ENCODE measurements at places on chromosomes 7 and 10.
A peak's percentile ranks its signal among the peaks of the same experiment; 100 is the strongest.

GRCh38 chr10:12980713-12981306 is 20.7 kb downstream of the CCDC3 start:
- no peak for DNase-seq

GRCh38 chr10:63462442-63462841 is 3.3 kb downstream of the JMJD1C start:
- DNase-seq = no peak

- no peak for DNase-seq
These were observed 16.5 kb upstream of the PRKAG2 start for GRCh38 chr7:151893405-151893923.

DNA sequence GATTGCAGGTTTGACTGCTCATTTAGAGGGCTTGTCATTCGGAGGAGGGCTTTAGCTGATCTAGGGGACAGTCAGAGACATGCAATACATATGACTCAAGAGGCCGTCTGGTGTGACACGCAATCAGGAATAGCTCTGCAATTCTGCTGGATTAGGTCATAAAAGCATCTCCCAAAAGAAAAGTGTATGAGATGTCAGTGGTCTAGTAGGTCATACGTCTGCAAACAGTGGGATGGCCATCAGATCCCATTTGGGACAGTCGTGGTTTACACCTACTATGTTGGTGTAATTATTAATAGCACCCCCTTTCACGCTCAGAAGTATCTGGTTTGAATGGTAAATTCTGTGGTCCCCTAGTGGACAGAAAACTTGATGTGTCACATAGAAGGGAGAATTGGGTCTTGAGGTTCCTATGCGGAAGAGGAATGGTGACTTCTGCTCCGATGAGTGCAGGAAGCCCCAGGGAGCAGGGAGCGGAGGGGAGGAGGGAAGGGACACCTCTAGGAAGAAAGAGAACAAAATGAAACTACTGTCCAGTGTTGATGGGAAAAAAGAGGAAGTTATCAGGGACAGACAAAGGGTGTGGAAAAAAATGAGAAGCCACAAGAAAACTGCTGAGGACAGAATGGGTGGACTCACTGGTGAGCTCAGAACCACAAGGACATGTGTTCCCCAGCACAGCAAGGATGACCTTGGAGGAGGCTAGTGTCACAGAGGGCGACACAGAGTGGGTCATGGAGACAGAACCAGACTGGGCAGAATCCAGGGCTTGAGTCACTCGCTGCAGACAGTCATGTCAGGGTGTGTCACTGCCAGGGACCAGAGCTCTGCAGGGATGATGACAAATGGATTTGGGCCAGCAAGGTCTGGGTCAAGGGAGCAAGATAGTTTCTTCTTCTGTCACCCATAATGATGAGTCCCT is 59.9 kb downstream of the MAP3K8 start:
- DNase-seq = no peak

DNA sequence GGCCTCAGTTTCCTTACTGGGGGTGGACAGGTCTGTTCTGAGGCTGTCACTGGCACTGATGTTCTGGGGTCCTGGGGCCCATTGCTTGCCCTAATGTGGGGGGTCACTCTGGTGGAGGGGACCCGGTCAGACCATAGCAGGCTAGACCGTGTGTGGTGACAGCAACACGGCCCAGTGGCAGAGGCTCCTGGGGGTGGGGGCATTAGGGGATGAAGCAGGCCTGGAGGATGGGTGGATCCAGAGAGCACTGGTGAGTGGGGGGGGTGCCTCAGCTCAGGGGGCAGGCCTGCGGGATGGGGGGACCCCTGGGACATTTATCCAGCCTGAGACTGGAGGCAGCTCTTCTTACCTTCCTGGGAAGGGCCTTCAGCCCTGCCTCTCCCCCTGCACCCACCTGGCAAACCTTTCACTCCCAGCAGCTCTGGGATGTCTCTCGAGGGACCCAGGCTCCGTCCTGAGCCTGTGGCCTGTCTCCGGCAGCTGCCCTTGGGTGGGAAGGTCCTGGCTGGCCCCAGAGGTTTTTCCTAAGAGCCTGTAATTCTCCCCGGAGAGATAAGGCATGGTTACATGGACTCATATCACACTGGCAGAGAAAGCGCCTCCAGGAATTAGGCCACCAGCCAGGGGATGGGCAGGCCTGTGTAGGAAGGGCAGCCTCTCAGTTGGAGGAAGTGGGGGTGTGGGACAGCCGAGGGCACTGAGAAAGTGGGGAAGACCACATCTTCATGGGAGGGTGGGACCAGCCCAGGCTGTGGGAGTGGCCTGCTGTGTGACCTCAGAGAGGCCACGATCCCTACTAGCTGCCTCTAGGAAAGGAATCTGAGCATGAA is 147.7 kb downstream of the UBE2H start:
- DNase-seq = no peak

- DNase-seq = no peak
These were observed 87.1 kb downstream of the SRI start for GRCh38 chr7:88132725-88133124.

DNA sequence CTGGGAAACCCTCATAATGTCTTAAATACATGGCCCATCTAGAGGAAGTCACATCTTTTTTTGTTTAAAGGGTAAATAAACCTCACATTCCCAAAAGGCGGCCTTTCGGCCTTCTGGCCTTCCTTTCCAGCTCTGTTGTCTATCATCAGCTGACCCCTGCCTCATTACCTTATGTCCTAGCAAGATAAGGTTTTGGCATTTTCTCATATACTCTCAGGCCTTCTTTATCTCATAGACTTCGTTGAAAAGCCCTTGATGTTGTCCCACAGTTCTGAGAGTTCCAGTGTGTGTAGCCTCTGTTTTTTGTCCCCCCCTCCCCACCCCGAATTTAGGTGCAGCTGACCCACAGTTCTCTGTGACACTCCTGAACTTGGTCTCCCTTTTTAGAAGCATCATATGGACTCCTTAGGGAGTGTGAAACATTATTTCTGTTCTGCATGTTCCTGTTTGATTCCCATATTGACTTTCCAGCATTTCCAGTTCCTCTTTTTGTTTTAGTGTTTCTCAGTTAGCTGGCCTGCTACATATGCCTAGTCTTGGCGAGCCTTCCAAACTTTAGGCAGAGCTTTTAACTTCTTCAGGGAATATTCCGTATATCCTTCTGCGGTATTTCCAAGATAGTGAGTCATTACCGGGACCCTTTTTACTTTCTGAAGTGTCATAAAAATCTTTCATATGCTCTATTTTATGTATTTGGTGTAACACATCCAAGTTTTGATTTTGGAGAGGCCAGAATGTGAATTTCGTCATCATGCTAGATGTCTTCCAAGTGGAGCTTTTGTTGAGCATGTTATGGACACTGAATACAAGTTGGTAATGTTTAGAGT is 138.5 kb downstream of the LRRC4 start:
- no peak for DNase-seq

GRCh38 chr7:152677808-152678670 is 2.1 kb upstream of the XRCC2 start:
- no peak for DNase-seq

GRCh38 chr7:150891740-150892139 is 39.4 kb downstream of the AOC1 start:
- DNase-seq = no peak

- peak; percentile 37 for DNase-seq
These were observed 2.0 kb upstream of the KIF11 start for GRCh38 chr10:92590623-92591549.

- peak; percentile 31 for DNase-seq
These were observed 177.6 kb upstream of the NAMPT start for GRCh38 chr7:106462365-106462859.

DNA sequence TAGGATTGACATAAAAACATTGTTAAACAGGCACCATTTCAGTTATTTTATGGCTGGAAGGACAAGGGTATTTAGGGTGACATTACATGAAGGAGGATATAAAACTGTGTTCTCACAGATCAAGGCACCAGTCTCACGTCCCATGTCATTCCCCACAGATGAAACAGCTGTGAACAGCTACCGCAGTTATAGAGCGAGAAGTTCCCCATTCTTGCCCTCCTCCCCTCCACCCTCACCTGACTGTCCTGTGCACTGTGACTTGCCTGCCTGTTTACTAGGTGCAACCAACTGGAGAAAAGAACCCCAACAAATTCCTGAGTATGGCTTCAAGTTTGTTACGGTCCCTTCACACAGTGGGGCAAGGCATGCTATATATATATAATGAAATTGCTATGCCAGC is 141.6 kb downstream of the SND1 start:
- no peak for DNase-seq

DNA sequence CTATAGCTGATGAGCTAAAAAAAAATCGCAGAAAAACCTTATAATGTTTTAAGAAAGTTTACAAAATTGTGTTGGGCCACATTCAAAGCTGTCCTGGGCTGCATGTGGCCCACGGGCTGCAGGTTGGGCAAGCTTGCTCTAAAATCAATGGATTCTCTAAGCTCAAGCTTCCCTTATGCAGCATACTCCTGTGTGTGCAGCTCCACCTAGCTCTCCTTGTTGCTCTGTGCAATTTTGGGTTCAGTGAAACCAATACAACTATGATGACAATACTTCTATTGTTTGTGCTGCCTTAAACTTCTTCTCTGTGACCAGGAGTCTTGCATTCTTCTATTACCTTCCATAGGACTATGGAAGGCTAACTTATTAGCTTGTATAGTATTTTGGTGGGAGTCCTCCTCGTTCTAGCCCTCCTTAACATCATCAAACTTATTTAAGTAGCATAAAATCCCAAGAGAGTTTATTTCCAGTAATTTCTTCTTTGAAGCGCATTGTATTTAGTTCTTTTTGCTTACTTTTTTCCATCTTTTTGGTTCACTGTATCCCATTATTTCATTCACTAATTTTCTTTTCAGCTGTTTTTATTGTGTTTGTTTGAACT is 170.9 kb upstream of the SMIM30 start:
- DNase-seq = peak; percentile 44

- no peak for DNase-seq
These were observed 1.3 kb upstream of the RET start for GRCh38 chr10:43075612-43076003.

- no peak for DNase-seq
These were observed 133.2 kb downstream of the CAMK1D start for GRCh38 chr10:12482587-12482986.

GRCh38 chr10:17029581-17030271 is 99.9 kb downstream of the CUBN start:
- no peak for DNase-seq

GRCh38 chr7:111262293-111263116 is 171.6 kb downstream of the LRRN3 start:
- no peak for DNase-seq

- DNase-seq = no peak
These were observed 1025.0 kb upstream of the CELF2 start for GRCh38 chr10:9992661-9993060.

- DNase-seq = no peak
These were observed 11.1 kb downstream of the RALA start for GRCh38 chr7:39634478-39634805.

- peak; percentile 72 for DNase-seq
These were observed 20.0 kb upstream of the CRYGN start for GRCh38 chr7:151459726-151460473.

DNA sequence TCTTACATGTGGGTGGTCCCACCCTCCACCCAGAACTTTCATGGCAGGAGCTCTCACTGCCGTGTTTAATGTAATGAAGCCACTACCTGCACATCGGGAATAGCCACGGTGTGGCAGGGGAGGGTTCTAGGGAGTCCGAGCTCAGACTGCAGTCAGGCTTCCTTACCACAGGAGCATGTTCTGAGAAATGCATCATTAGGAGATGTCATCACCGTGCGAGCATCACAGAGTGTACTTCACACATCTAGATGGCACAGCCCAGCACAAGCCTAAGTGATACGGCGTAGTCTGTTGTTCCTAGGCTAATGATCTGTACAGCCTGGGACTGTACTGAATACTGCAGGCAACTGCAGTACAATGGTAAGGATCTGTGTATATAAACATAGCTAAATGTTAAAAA is 153.0 kb upstream of the LANCL2 start:
- DNase-seq = no peak

DNA sequence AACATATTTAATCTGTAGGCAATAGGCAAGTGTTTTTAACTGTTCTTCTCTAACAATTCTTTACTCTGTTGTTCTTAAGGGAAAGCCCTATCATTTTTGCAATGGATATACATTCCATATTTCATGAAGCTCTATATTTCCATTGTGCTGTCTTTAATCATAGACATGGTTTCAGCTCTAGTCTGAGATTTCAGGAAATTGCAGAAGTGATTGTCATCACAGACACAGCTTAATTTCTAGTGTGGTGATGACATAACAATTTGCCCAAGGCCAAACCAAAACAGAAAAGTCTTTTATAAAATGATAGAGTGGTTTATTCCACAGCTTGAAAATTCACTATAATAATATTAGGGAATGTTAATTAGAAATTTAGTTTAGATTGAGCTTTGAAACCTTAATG is 494.1 kb upstream of the SEMA3A start:
- DNase-seq = no peak

DNA sequence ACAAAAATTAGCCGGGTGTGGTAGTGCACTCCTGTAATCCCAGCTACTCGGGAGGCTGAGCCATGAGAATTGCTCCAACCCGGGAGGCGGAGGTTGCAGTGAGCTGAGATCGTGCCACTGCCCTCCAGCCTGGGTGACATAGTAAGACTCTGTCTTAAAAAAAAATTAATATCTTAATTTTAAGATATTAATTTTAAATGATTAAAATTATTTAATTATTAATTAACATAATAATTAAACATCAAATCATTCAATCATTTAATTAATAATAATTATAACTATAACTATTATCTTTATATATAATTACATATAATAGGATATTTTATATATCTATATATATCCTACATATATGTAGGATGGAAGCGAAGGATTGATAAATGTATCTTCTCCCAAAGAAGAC is 1.8 kb upstream of the HK1 start:
- DNase-seq = no peak

DNA sequence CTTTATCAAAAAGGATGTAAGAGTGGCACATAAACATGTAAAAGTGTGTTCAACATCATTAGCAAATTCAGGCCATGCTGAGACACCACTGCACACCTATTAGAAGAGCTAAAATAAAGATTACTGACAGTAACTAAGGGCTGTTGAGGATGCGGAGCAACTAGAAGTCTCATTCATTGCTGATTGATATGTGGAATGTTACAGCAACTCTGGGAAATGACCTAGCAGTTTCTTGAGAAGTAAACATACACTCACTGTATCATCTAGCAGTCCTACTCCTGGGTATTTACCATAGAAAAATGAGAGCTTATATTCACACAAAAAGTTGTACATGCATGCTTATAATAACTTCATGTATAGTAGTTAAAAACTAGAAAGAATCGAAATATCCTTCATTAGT is 77.3 kb downstream of the CCSER2 start:
- DNase-seq = no peak

- DNase-seq = no peak
These were observed 494 bp downstream of the VSIR start for GRCh38 chr10:71772832-71773220.

DNA sequence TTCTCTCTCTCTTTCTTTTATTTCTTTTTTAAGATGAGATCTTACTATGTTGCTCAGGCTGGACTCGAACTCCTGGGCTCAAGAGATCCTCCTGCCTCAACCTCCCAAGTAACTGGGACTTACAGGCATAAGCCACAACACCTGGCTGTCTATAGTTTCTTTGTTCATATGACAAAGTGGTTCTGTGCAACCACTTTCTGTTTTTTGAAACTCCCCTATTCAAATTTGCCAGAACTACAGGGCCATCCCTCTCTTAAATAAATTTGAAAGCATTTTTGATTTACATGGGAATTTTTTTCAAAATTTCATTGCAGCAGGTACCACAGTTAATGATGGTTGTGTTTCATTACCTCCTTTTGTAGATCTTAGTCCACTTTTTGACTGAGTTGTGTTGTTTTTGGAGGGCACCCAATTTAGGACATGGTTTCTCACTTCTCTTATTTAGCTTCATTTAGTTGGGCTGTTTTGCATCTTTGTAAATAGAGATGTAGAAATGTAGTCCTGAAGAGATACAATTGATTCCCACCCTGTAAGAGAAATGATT is 119.2 kb downstream of the LRRC4 start:
- DNase-seq = no peak

All from D341Med (cell line).